KBM-7 (cell line): ENCODE measurements at places on chromosomes 16 and 17.

- DNase-seq: no peak
Measured at GRCh38 chr16:12879812-12880211, 21.6 kb upstream of the SHISA9 start.

DNA sequence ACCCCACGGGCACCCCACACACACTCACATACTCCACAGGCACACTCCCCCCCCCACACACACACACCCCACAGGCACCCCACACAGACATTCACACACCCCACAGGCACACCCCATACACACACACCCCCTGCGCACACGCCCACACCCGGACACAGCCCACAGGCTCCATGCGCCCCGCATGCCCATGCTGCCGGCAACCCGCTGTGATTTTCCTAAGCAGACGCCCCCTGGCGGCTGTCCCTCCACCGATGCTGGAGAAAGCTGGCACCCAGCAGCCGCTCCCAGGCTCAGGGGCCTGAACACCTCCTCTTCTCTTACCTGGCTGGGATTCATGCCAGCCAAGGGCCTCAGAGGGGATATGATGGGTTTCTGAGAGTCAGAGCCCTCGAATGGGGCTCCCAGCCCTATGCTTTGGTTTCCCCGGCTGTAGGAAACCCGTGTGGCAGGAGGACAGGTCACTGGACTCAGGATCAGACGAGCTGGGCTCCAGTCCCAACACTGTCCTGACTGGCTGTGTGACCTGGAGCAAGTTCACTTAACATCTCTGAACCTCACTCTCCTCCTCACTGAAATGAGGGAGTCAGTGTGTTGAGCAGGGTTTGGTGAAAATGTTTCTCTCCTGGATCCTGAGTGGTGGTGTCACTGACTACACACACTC lies 19.6 kb upstream of the TNFRSF13B start:
- peak; percentile 77 for DNase-seq

DNA sequence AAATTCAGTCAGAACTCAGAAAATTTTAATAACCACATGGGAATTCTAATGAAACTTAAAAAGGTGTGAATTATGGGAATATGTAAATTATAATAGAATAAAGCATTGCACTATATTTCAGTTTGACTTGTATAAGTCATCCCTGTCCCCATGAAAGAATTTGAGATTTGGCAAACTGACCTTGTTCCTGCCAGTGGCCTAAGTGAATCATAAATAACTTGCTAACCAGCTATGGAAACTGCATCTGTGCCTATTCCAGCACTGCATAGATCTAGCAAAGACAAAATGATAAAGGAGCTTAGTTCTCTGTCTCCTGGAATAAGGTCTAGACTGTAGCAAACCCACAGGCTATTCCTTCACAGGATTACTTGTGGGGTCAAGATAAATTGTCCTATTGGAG lies 106.8 kb upstream of the NOG start:
- DNase-seq: no peak

DNA sequence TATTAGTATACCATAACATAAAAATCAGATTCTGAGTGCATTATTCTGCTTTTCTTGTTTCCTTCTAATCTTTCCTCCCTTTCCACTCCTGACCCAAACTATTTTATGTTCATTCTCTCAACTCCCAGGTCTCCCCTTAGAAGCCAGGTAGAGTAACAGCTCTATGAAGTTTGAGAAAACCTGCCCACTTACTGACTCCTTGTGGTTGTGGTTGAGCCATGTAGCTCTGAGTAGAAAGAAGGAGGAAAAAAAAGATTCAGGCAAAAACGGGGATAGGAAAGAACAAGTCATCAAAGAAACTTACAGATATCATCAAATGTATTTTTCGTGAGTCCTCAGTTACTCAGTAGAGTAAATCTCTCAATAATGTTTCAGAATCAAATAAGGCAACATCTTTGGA lies 216.7 kb downstream of the PMP22 start:
- no peak for DNase-seq

DNA sequence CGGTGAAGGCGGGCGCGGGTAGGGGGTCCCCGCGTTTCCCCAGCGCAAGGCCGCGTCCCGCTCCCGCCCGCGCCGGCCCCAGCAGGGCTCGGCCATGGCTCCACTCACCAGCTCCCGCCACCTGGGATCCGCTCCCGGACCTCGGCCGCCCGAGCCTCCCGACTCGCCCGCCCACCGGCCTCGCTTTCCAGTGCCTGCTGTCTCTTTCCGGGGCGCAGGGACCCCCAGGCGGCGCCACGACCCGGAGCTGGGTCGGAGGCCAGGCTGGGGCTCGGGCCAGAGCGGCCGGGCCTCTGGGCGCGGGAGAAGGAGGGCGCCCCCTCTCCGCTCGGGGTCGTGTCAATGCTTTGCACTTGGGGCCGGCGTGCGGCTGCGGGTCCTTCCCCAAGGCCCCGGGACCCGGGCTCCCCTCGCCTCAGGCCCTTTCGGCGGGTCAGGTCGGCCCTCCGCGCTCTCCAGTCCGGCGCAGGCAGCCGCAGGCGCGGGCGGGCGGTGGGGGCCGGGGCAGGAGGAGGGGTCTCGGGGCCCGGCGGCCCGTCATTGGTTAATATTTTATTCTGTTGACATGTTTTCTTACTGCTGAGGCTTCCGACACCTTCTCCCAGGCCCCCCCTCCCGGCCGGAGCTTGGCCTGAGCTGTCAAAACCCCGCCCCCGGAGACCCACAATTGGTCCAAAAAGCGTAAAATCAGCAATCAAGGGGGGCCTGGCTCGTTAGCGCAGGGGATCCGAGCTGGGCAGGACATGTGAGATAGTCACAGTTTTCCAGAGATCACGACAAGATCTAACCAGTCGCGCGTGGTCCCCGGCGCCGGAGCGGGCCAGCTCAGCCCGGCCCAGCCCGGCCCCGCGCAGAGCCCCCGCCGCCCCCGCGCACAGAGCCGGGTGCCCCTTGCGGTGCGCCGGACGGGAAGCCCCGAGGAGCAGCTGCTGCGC lies at the start of gene TBX2:
Gene TBX2, plus strand, starts transcription at position 713 of the 935 bp plus-strand sequence. CDS start 334 bp downstream, outside the sequence.
- peak; percentile 94 for DNase-seq

- no peak for DNase-seq
Measured at GRCh38 chr16:49282690-49283375, 1.2 kb upstream of the CBLN1 start.

DNA sequence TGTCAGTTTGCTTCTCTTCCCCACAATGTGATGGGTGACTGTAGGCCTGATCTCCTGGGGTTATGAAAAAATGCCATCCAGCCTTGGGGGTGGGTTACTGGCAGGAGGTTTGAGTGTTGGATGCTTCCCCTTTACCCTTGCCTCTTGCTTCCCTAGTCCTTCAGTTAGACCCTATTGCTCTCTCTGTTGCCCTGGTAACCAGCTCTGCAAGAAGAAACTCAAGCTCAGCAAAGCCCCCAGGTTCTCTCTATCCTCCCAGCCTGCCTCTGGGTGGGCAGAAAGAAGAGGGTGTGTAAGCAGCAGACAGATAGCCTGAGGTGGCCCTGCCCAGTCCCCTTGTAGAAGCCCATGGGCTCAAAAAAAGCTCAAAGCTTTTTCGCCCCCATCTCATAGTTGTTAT lies 2.8 kb upstream of the RAPGEFL1 start:
- no peak for DNase-seq
